ENCODE measurements at places on chromosomes 6 and 20. TPM values are rescaled to one million over a fixed set of nuclear protein-coding genes. Genes with fewer than 3 reads are reported as not detected.

DNA sequence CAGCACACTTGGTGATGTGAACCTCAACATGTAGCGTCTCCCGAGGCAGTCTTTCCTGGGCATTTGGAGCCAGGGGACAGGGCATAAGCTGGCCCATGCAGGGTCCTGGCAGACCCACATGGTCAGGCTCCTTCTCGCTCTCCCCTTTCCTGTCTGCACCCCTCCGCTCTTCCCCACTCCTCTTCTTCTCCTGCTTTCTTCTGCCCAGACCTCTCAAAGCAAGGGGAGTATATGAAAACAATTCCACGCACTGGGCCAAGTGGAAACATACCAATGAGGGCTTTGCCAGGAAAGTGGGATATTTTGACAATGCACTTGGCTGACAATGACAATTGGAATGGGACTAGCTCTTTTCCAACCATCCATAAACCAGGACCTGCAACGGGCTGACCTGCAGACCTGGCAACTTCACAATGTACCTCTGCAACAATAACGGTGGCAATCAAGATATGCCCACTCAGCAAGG, 58.9 kb upstream of the TRAF3IP2 start:
- DNase-seq, result no peak

- no peak for DNase-seq
These were observed 29.9 kb upstream of the SMOC2 start for GRCh38 chr6:168411130-168411529.

GRCh38 chr6:7137335-7138045, 29.7 kb downstream of the RREB1 start:
- peak; percentile 47 for DNase-seq

DNA sequence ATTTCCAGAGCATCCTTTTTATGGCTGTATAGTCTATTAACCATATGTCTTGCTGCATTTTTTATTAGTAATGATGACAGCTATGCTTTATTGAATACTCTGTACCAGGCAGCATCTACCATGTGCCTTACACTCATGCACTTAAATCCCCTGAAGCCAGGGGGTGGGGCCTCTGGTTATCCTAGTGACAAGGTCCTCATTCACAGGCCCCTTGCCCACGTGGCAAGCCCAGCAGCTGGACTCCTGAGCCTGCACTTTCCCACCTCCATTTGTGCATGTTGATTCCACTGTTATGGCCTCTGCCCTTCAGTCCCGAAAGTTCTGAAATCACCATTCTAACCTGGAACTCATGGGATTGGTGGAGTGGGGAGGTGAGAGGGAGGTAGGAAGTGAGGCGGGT, 22.3 kb downstream of the ACTR5 start:
- DNase-seq, result no peak

GRCh38 chr6:56890683-56891429, 64.1 kb upstream of the BEND6 start:
- no peak for DNase-seq

DNA sequence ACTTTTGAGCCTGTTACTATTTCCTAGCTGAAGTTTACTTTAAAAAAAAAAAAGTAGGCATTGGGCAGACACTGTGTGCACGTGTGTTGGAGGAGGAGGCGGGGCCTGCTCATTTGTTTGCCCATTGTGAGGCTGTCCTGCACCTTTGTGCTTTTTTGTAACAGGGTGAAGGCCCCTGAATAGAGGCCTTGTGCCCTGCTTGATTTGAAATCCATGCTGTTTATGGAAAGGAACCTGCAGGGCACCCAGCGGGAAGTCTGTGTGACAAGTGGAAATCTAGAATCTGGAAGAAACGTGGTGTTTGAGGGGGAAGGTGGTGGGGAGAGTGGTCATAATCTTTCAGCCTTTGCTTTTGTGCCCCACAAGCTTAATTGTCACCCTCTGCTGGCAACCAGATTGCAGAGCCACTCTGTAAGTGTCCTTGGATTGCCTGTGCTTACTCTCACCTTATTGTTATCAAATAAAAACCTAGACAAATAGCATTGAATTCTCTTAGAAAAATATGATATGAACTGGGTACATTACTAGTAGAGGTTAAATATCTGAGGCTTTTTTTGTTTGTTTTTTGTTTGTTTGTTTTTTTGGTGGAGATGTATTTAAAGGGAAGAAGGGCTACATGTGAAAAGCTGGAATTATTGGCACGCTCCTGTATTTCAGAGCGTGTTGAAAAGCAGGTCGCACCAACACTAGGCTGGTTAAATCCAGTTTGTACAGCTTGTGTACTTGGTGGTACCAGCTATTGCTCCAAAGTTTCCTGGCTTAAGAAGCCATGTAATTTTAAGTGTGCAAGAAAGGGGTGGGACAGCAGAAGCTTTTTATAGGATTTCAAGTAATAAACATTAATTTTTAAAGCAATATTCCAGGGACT, 156.3 kb downstream of the ARID1B start:
- no peak for DNase-seq

- DNase-seq, result no peak
These were observed 220.7 kb upstream of the NRSN1 start for GRCh38 chr6:23905133-23905815.

- DNase-seq, result no peak
These were observed 70.9 kb downstream of the SCAND1 start for GRCh38 chr20:35883336-35883777.

DLK2 gene
- 0.92 TPM for polyA plus RNA-seq

- DNase-seq, result no peak
These were observed 8.1 kb upstream of the ID1 start for GRCh38 chr20:31596831-31597480.

- no peak for DNase-seq
These were observed 228.0 kb downstream of the CLVS2 start for GRCh38 chr6:123224077-123224476.

FAM162B gene
- polyA plus RNA-seq, result 11.6 TPM

DNA sequence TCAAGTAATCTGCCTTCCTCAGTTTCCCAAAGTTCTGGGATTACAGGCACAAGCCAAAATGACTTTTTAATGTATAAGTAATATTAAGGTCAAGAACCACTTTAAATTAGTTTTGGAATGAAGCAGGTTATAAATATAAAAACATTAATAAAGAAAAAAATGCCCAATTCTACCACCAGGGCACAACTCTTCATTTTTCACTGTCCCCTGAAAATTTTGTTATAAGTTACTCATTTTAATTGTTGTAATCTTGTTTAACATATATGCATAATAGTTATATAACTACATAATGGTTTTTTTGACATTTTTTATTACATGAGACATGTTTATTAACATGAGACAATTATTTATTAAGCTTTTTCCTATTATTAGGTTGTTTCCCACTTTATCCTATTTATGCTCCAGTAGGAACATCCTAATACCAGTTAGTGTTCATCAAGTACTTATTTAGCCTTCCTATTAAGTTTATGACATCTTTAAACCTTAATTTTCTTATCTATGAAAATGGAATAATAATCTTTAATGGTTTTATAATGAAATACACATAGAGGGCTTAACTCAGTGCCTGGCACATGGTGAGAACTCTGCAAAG, 182.1 kb upstream of the SCGN start:
- DNase-seq, result no peak

DNA sequence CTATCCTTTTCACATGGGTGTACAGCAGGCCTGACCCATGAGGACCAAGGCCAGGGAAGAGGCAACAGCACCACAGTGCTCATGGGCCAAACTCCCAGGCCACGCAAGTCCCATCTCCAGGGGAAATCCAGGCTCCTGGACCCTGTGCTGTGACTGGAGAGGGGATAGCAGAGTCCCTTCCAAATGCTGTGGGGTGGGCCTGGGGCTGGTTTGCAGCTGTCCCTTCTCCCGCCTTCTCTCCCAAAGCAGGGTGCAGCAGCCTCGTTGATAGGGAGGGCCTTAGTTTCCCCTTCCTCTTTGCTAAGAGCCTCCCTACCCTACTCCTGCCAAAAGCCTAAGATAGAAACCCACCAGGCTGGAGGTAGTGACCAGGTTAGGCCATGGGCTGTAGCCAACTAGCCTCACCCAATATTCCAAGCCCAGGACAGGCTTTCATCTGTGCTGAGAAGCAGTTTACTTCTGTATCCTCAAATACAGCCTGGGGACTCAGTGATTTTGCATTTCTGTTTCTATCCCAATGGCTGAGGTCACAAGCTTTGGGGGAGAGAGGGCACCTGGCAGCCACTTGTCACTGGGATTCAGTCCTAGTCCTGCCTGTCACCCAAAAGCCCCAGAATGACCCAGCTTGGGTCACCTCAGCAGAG, 1.4 kb downstream of the CTSZ start:
- DNase-seq, result no peak

TP53TG5 gene
- polyA plus RNA-seq, result 0.02 TPM

PERP gene
- polyA plus RNA-seq, result 3.1 TPM

DNA sequence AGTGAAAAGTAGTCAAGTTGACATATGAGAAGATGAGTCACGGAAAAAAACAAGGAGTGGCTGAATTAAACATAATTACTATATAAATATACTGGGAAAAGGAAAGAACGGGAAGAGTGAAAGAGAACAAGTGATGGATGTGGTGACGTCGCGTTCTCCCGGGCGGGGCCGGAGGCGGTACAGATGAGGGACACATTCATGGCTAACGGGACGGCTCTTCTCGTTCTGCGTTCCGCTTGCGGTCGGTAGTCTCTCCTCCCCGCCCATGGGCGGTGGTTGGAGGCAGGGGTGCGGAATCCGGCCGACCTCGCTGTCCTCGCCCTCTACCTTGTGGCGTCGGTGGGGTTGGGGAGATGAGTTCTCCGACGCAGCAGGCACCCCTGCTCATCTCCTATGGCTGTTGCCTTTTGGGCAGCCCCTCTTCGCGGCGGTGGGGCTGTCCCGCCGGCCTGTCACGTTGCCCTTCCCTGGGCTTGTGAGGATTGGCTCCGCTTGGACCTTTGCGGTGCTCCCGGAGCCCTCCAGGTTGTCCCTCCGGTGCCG, 22.5 kb downstream of the HLA-G start:
- no peak for DNase-seq

ZNF334 gene
- 5.5 TPM for polyA plus RNA-seq

- DNase-seq, result no peak
These were observed 43.6 kb upstream of the ASCC3 start for GRCh38 chr6:100924534-100925227.

DNA sequence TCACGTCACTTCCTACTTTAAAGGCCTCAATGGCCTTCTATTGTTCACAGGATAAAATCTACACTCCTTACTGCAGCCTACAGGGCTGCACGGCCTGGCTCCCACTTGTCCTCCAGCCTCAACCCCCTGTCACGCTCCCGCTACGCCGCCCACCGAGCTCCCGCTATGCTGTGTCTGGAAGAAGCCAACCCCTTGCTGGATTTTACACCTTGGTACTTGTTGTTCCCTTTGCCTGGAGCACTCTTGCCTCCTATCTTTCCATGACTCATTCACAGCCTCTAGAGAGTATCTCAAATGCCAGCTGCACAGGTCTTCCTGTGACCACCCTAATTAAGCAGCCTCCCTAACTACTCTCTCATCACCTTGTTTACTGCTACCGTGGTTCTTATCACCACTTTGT, 259.9 kb downstream of the PRKN start:
- DNase-seq, result no peak

- no peak for DNase-seq
These were observed 42.6 kb upstream of the ENPP1 start for GRCh38 chr6:131765081-131765803.

- DNase-seq, result no peak
These were observed 1.3 kb upstream of the SPEF1 start for GRCh38 chr20:3782597-3782996.

DNA sequence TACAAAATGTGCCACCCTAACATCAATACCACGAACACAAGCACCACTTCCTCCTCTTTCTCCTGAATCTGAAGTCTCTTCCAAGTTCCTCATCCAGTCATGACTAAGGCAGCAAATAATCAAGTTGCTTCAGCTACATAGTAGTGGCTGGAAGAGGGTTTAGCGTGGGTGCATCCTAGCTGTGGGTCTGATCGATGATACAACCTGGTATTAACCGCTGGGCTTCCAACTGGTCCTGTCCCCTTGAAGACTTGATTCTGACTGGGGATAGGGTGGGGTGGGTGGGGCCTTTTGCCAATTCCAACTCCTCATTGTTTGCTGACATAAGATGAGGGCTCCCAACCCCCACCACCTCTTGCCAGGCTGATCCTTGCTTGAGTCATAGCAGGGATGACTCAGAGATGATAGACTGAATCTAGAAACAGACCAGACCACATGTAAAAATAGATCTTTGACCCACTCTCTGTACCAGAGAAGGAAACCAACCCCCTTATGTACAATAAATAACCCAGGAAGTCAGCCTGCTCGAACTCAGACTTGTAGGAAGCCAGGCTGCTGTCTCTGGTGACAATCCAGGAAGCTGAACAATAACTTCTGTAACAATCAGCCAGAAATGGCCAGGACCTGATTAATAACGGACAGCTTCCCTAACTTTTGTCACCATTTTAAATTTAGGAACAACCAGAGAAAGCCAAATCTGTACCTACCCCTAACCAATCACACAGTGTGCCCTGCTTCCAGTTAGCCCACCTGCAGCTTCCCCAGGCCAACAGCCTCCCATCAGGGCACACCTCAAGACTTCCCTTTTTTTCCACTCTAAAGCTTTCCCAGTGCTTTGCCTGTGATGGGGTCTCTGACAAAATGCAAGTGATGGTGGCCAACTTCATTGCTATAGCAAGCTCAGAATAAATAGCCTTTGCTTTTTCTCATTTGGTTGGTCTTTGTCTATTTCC, 68.9 kb upstream of the FAM184A start:
- DNase-seq, result peak; percentile 37

DNA sequence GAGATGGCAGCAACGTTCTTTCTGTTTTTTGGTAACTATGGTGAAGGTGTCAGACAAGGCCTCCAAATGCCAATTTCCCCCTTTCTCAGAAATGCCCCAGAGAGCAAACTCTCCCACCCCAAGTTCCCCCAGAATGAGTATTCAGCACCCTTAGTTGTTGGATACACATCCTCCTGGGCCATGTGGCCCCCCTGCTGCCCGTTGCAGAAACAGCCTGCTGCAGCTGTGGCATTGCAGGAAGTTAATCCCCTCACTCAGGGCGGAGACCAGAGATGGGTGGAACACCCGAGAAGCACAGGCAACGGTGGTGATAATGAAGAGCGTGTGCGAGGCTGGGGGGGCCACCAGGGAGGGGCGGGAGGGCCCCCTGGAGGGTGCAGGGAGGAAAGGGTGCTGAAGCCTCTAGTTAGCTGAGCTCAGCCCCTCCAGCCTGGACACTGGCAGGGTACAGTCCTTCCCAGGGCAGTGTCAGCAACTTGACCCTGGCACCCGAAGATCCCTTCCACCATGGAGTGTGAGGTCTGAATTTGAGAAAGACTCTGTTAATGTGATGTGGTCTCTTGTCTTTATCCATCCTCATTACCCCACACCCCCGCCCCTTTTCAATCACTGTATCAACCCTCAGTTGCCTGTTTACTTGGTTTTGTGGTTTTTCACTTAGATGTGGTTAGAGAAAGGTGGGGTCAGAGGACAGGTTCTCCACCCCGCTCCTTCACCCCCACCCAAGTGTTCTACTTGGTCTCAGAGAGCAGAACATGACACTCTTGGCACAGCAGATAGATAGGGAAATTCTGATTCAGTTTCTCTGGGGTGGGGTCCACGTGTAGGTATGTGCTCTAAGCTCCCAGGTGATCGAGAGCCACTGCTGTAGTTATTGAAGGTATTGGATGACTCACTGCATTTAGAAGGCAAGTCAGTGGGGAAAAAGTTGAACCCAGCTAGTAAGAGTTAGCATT, 208.8 kb upstream of the SUPT3H start:
- no peak for DNase-seq
